Activated CD4-positive, alpha-beta T cell treated with anti-CD3 and anti-CD28 coated beads for 24 hours (primary cell): ENCODE measurements at places on chromosomes 4 and X.

GRCh38 chrX:11543249-11543648 is 122.5 kb downstream of the ARHGAP6 start:
- no peak for DNase-seq

DNA sequence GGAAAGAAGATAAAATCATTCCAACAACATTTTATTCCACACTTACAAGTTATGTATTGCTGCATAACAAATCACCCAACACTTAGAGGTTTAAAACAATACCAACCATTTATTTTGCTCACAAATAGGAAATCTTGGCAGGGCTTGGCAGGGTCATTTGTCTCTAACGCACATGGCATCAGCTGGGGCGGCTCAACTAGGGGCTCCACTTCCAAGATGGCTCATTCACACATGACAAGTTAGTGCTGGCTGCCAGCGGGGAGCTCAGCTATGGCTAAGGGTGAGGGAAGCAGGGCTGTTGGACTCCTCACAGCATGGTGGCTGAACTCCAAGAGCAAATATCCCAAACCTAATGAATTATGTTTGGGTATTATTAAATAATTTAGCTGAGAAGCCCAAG is 377.0 kb downstream of the ZNF674 start:
- no peak for DNase-seq

- DNase-seq: no peak
These were observed 26.7 kb upstream of the SLC2A9 start for GRCh38 chr4:10047967-10048366.

GRCh38 chrX:20270562-20270890 is 3.8 kb upstream of the RPS6KA3 start:
- no peak for DNase-seq

DNA sequence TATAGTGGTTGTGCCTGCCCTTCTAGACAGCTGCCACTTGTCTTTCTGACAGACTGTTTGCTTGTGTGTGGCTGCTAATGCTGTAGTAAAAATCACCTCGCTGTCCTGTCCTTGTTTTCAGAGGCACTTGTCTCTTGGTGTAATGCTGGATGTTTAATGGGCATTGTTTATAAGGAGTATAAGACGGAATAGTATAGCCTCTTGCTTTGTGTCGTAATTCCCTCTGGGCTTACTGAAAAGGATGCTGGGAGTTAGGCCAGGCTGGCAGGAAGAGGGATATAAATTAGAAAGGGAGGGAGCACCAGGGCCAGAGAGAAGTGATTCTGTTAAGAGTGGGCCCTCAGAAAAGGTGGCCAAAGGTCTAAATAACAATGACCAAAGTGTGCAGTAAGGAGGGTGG is 29.0 kb downstream of the NHS start:
- no peak for DNase-seq

- no peak for DNase-seq
These were observed 24.7 kb downstream of the TLR10 start for GRCh38 chr4:38757945-38758600.
